Cardiac septum (tissue), 1 donor: ENCODE measurements at places on chromosomes 16 and 17.

DNA sequence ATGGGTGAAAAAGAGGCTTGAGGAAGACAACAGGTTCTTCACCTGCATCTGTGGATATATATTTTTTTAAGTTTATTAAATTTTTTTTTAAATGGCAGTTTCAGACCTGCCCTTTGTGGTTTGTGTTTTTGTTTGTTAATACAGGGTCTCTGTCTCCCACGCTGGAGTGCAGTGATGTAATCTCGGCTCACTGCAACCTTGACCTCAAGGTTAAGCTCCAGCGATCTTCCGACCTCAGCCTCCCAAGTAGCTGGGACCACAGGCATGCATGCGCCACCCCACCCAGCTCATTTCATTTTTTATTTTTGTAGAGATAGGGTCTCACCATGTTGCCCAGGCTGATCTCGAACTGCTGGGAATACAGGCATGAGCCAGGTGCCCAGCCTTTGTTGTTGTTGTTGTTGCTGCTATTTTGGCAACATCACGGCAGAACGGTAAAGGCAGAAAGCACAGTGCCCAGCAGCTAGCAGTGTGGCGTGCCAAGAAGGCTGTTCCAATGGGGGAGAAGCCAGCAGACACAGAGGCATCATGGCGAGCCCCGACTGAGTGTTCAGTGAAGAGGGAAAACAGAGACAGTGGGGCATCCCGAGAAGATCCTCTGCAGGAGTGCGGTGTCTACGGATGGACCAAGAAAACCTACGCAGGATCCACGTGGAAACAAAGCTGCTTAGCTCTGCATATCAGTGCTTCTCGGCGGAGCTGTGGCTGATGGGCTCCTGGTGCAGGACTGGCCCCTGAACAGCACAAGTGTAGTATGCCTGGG is 19.6 kb downstream of the TMC6 start:
- DNase-seq: no peak

- no peak for DNase-seq
Measured at GRCh38 chr17:72104863-72105234, 16.0 kb upstream of the SOX9 start.

GRCh38 chr16:67872131-67872630 is 671 bp upstream of the EDC4 start:
- DNase-seq: no peak

- no peak for DNase-seq
Measured at GRCh38 chr16:69324013-69324531, 6.3 kb downstream of the PDF start.

DNA sequence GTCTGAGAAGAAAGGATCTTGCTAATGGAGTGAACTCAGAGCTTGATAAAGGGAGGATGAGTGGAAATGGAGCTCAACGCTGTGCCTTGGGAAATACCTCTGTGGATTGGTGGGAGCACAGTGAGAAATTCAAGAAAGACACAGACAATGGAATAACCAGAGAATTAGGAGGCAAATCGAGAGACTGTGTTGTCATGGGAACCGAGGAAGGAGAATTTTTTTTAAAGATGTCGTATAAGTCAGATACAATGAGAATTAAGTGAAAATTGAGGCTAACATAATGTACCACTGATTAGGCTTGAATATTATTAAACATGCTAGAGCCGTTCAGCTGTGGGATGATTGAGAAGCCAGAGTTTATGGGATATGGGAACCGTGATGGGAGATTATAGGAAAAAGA is 134.2 kb downstream of the PRKCA start:
- no peak for DNase-seq

- DNase-seq: no peak
Measured at GRCh38 chr16:52929478-52930400, 123.0 kb downstream of the CHD9NB start.

- DNase-seq: no peak
Measured at GRCh38 chr17:58232707-58233156, 5.7 kb upstream of the LPO start.

DNA sequence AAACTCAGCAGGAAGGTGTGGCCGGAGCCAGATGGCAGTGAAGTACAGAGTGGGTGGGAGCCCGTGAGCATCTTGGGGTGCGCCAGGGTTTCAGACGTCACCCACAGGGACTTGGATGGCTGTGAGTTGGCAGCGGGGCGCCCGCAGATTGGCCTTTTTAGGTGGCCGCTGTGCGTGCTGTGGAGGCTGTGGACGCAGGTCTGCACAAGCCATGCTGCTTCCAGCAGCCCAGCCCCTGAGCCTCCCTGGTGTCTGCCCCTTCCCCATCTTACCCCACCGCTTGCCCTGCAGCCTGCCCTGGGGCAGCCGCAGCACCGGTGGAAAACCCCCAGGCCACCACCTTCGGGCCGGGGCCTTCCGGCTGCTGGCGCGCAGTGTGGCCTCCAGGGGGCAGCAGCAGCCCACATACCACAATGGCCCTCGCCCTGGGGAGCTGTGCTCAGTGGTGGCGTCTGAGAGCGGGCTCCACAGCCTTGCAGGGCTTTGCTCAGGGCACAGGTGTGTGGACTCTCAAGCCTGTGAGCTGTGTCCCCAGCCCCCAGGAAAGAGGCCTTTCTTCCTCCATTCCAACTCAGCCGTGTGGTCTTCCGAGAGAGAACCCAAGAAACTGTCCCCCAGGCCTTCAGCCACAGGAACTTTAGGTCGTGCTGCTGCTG is 11.8 kb downstream of the ENDOV start:
- peak; percentile 88 for DNase-seq

- DNase-seq: no peak
Measured at GRCh38 chr17:66549311-66549704, 246.9 kb downstream of the PRKCA start.

DNA sequence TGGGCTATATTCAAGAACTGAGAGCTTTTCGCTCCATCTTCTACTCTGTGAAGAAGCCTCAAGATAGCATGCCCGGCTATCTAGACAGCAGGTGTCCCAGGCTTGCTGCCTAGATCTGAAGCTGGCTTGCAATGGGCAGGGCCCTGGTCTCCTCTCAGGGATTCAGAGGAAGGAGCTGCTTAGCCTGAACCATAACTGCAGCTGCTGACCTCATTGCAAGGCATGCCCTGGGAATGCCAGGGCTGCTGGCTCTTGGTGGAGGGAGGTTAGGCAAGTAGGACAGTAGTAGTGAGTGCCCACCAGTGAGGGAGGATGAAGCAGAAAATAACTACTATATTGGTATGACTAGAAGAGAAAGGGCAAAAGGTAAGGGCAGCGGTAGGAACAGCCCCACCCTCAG is 21.3 kb upstream of the SLC35B1 start:
- no peak for DNase-seq

- no peak for DNase-seq
Measured at GRCh38 chr16:2468233-2468724, 2.8 kb upstream of the NTN3 start.

- DNase-seq: peak; percentile 58
Measured at GRCh38 chr16:71351558-71351901, 7.0 kb upstream of the CALB2 start.

DNA sequence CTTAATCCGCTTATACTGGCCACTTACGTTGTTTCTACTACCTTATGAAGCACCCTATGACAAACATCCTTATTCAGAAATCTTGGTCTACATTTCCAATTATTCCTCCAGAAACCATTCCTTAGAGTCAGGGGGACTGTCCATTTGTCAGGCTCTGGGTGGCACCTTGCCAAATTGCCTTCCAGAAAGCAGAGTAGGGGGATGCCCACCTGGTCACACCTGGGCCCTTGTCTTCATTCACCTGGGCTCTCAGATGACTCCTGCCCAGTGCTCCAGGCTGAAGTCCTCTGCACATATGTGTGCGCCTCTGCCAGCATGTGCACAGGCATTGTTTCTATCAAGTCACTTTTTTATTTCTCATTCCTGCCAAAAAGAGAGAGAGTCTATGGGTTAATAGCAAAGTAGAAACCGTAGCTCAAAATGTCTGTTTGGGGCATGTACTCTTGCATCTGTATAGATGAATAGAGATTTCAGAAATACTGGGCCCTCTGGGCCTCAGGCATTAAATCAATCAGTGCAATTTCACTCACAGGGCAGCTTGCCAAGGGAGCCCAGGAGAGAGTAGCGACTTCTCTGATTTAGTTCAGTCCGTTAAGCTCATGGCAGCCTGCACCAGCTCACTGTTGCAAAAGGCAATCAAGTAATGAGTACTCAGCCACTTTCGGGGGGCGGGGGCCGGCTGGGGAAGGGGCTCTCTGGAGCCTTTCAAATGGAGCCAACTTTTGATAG is 104.7 kb downstream of the SOCS1 start:
- DNase-seq: no peak

GRCh38 chr16:50797456-50797855 is 55.6 kb downstream of the CYLD start:
- DNase-seq: no peak

- no peak for DNase-seq
Measured at GRCh38 chr17:7266784-7267183, 4.5 kb upstream of the CLDN7 start.

GRCh38 chr16:81483970-81484595 is 39.5 kb downstream of the CMIP start:
- no peak for DNase-seq

DNA sequence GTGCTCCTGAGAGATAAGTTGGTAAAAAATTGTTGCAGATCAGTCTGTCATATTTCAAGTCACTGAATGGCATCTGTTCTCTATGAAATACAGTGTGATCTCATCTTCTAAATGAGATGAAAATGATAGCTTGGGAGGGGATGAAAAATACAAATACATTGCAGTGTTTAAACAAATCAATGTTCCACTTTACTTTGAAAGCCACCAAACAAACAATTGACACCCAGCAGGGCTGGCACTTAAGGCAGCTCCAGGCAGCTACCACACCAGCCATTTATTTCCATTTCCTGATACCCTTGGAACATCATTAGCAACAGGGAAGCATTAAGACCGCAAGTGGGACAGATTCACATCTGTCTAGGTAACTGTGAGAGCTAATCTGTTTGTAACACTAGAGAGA is 827.6 kb upstream of the KIF2B start:
- DNase-seq: no peak

- no peak for DNase-seq
Measured at GRCh38 chr17:18992454-18993130, 12.0 kb downstream of the FAM83G start.

- no peak for DNase-seq
Measured at GRCh38 chr16:81599034-81599744, 154.6 kb downstream of the CMIP start.

- DNase-seq: no peak
Measured at GRCh38 chr17:42246515-42246914, 29.7 kb downstream of the STAT5B start.

GRCh38 chr16:88504489-88505404 is 51.7 kb downstream of the ZFPM1 start:
- no peak for DNase-seq

DNA sequence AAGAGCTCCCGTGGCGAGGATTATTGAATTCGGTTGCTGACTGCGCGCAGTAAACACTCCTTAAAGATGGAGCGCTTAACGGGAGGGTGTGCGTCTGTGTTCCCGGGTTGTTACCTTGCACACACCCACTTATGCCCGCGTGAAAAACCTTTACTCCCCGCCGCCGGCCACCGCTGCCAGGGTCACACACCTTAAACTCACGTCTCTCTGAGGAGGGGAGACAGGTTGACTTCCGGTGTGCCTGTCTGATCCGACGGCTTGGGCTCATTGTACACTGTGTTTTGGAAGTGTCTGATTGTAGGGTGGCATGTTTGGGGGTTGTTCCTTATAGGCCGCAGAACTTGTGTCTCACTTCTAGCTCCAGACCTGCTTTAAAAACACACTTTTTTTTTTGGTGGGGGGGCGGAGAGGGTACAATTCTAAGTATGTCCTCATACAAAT is 66.8 kb downstream of the KPNA2 start:
- no peak for DNase-seq

DNA sequence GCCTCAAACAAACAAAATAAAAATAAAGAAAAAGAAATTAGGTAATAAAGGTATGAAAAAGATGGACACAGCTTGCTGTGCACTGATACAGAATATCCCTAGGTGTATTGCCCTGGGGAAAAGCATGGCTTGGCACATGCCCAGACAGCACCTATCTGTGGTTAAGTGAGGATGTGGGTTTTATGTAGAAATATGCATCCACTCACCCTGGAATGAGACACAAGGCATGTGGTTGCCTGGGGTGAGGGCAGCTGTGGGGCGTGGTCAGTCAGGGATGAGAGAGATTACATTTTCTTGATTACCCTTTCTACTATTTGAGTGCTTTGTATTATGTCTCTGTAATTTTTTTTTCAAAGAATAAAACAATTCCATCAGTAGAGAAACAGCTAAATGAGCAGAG is 6.9 kb downstream of the PLLP start:
- no peak for DNase-seq

GRCh38 chr16:13049688-13050087 is 148.3 kb downstream of the SHISA9 start:
- DNase-seq: no peak

DNA sequence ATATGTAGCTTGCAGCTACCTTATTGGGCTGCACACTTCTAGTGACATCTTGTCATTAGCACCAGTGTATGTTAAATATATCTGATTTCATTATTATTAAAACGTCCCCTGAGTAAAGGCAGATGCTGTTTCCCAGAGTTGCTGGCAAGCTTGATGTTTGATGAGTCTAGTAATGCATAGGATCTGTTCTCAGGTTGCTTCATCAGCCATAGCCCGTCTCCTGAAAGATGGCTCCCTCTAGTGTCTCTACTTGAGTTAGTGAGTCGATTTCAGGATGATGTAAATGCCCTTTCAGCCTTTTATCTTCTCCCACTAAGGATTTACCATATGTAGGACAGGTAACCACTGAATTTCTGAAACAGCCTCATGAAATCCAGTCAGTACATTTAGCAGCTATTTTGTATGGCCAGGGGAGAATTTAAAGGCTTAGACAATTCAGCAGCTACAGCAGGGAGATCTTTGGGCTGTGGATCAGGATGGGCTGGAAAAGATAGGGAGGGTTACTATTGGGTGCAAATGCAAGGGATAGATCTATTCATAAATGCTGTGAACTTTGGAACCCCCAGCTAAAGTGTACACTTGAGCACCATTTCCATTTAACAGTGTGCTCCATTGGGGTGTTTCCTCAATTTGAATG is 376.3 kb downstream of the CNTNAP4 start:
- no peak for DNase-seq

DNA sequence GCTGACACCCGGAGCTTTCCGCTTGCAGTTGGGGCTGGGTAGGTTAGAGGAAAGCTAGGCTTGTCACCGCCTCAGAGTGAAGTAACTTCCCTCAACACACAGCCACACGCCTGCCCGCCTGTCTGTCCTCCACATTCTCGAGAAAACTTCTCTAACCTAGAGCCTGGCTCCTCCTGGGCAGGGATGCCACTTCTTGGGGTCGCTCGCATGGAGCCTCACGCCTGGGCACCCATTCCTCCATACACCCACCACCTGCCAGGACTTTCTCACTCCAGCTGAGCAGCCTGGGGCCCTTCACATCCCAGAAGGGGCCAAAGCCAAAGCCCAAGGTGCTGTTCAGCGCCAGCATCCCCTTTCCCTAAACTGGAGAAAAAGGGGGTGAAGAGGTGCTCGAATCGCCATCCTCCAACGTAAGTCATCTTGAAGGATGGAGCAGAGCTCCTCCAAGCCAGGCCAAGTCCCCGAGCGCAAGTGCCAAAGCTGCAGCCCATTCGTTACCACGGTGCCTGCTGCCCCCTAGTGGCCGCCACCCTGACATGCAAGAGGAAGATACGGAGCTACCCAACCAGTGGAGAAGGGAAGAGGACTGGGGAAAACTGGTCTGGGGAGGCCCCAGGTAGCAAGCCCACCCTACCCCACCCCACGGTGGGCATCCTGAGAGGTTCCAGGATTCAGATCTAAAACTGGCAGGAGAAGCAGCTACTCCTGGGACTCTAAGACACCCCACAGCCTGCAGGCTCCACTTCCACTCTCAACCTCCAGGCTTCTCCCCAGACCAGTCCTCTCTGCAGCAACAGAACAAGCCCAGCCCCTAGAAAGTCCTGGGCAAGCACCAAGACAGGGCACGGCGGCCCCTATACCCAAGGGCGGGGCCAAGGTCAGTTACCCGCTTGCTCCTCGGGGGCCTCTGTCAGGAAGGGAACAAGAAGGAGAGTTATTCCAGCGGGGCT is 63.1 kb downstream of the MYO18A start:
- peak; percentile 92 for DNase-seq
